ENCODE measurements at places on chromosomes 13 and 19.

DNA sequence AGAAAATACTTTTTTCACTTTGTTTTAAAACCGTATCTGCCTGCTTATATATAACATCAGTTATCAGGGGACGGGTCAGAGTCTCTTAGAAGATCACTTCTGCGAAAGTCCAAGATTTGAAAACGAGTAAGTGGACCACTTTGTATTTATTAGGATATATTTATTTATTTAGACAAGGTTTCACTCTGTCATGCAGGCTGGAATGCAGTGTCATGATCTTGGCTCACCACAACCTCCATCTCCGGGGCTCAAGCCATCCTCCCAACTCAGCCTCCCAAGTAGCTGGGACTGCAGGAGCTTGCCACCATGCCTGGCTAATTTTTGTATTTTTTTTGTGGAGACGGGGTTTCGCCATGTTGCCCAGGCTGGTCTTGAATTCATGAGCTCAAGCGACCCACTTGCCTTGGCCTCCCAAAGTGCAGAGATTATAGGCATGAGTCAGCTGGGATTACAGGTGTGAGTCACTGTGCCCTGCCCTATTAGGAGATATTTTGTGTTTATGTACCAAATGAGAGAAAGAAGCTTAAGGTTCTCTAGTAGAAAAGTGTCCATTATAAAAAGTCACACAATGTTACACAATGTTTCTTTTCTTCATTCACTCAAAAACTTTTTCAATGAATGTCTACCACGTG lies 39.5 kb downstream of the RASL11A start:
- no peak for DNase-seq

DNA sequence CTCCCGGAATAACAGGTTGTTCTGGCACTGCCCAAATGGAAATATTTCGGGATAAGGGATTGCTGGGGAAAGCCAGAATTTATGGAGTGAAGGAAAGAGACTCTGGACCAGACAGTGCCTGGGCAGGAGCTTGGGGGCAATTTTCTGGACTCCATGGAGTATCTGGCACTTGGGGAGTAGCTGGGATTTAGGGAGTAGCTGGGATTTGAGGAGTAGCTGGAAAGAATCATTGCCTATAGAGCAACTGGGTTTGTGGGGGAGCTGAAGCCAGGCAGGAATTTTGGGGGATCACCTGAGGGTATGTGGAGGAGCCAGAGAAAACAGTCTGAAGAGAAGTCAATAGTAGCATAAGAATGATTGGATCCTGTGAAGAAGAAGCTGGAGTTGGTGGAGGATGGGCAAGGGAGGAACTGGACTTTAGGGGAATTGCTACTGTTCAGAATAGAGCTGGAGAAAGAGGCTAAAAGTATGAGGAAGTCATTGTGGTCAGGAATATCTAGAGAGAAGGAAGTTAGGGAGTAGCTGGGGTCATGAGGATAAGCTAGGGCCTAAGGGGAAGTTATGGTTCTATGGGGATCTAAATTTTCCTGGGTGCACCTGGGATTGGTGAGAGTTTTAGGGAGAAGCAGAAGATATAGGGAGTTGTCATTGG lies 14.8 kb downstream of the FSD1 start:
- DNase-seq = no peak

GRCh38 chr19:50489461-50490011 lies 12.9 kb upstream of the GARIN5A start:
- no peak for DNase-seq

DNA sequence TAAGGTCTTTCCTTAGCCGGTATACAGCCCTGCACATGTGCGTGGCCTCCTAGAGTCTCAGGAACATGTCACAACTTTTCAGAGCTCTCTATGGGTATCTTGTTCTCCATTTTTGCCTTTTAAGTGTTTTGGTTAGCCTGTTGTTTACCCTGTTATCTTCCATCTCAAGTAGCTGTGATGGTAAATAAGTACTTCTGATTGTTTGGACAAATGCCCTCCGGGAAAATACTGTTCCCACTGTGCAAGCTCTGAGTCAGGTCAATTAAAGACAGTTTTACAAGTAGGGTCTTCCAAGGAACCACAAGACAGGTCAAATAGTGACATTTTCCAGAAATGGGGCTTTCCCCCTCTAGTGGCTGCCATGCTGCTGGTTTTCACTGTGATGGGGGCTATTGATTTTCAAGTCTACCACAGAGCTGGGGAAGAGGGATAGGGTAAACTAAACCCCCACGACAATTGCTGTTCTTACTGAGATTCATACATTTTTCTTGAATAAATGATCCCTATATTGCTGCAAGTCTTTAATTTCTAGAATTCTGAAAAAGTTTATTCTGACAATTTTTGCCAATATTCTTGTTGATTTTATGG lies 109.5 kb downstream of the TM9SF2 start:
- no peak for DNase-seq

GRCh38 chr19:17772172-17772571 lies 20.9 kb downstream of the FCHO1 start:
- no peak for DNase-seq

DNA sequence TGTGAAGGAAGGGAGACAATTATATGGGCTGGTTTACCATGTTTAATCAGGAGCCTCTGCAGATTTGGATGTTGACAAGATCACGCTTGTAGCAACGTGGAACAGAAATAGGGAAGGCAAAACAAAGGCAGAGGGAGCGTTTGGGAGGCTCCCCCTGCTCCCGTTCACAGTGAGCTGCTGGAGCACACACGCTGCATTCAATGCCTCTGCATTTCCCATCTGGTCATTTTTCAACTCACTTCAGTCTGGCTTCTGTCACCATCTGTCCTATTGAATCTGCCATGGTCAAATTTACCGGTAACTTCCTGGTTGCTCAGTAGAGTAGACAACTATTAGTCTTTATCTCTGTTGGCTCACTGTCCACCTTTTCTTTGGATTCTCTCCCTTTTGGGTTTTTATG lies 91.0 kb downstream of the NHLRC3 start:
- DNase-seq = no peak

DNA sequence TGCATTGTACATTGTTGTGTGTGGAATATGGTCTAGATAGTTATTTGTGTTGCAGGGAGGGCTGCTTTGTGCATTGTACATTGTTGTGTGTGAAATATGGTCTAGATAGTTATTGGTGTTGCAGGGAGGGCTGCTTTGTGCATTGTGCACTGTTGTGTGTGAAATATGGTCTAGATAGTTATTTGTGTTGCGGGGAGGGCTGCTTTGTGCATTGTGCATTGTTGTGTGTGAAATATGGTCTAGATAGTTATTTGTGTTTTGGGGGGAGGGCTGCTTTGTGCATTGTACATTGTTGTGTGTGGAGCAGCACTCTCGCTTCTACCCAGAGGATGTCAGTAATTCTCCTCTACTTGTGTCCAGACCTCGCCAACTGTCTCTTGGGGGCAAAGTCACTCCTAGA lies 36.3 kb upstream of the ZNF835 start:
- no peak for DNase-seq

- DNase-seq = no peak
Measured at GRCh38 chr13:41007744-41008128, 11.4 kb downstream of the ELF1 start.

DNA sequence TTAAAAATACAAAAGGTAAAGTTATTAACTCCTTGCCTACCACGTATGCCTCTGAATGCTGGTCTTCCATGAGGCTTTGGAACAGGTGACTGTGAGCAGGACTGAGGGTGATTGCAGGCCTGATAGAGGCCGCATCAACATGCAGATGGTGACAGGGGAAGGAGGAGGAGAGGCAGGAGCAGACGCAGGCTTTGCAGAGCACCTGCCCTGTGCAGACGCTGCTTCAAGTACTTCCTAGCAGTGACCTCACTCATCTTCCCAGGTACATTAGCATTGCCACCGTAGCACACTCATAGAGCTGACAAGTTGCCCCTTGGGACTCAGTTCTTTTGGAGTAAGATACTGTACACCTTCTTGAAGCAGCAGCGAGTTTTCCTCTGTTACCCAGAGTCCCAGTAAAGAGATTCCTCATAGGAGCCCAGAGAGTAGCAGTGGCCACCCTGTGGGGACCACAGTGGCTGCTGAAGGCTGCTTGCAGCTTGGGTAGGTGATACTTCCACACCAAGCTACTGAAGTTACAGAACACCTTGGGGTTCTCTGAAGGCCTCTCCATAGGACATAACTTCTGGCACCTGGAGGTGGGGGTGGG lies 56.0 kb downstream of the ZNF536 start:
- no peak for DNase-seq

GRCh38 chr13:92739306-92739818 lies 487.2 kb upstream of the GPC6 start:
- no peak for DNase-seq

GRCh38 chr19:44782729-44783128 lies 5.0 kb downstream of the CBLC start:
- DNase-seq = no peak

- no peak for DNase-seq
Measured at GRCh38 chr13:77387607-77388200, 60.8 kb upstream of the MYCBP2 start.

- DNase-seq = no peak
Measured at GRCh38 chr19:6750062-6750461, 10.6 kb downstream of the TRIP10 start.

DNA sequence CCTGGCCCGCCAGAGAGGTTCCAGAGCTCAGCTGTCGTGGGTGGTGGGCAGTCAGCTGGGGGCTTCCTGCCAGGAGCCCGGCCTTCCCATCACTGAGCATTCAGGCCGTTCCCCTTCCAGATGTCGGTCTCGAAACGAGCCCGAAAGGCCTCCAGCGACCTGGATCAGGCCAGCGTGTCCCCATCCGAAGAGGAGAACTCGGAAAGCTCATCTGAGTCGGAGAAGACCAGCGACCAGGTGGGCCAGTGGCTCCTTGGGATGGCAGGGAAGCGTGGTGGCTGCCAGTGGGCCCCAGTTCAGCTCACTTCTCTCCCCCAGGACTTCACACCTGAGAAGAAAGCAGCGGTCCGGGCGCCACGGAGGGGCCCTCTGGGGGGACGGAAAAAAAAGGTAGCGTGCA lies 19.3 kb downstream of the HDGFL2 start:
- no peak for DNase-seq

- no peak for DNase-seq
Measured at GRCh38 chr19:50658441-50659317, 9.4 kb downstream of the C19orf81 start.

- no peak for DNase-seq
Measured at GRCh38 chr13:24286624-24287023, 22.8 kb upstream of the C1QTNF9 start.

DNA sequence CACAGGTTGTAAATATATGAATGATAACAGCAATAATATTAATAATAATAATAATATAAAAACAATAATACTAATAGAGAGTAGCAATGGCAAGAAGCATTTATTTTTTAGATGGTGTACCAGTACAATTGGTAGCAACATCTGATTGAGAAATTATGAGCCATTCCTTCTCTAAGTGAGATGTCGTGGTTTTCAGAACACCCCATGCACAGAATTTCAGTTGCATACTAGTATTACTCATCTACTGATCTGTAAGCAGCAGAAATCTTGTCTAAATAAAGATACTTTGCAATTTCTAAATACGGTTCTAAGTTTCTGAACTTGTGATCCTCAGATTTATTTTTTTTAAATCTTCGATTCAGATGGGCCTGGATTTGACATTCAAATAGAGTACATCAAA lies 788.0 kb upstream of the ATXN8OS start:
- no peak for DNase-seq

DNA sequence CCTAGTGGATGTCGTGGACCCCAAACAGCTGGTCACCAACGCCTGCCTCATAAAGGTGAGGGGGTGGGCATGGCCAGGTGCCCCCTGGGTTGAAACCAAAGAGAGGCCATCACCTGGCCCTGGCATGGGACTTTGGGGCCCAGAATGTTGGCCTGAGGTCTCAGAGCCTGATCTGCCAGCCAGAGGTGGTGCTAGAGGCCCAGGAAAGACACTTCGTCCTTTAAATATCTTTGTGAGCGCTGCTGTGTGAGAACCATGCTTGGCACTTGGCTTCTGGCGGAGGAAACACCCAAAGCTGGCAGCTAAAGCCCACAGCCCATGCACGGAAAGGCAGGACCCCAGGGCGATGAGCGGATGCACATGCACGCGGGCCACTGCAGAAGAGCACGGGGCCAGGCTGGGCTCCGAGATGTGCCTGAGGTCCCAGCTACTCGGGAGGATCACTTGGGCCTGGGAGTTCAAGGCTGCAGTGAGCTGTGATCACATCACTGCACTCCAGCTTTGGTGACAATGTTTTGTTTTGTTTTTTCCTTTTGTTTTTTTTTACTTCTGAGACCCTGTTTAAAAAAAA lies 4.3 kb upstream of the ADM5 start:
- DNase-seq = no peak

DNA sequence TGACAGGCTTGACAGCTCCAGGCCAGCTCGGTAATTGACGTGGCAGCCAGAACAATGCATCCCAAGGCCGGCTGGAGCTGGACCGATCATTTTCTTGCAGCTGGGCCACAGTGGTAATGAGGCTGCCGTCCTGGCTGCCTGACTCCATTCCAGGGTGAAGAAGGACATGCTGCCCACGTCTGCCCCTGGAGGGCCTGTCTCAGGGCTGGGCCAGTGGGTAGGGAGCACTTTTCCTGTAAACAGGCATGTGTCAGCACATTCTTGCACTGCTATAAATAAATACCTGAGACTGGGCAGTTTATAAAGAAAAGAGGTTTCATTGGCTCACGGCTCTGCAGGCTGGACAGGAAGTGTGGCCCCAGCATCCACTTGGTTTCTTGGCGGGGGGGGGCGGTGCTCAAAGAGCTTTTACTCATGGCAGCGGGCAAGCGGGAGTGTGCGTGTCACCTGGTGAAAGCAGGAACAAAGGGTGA lies 38.1 kb upstream of the KCTD15 start:
- DNase-seq = no peak

GRCh38 chr13:107138486-107138885 lies 570.5 kb upstream of the ARGLU1 start:
- no peak for DNase-seq

DNA sequence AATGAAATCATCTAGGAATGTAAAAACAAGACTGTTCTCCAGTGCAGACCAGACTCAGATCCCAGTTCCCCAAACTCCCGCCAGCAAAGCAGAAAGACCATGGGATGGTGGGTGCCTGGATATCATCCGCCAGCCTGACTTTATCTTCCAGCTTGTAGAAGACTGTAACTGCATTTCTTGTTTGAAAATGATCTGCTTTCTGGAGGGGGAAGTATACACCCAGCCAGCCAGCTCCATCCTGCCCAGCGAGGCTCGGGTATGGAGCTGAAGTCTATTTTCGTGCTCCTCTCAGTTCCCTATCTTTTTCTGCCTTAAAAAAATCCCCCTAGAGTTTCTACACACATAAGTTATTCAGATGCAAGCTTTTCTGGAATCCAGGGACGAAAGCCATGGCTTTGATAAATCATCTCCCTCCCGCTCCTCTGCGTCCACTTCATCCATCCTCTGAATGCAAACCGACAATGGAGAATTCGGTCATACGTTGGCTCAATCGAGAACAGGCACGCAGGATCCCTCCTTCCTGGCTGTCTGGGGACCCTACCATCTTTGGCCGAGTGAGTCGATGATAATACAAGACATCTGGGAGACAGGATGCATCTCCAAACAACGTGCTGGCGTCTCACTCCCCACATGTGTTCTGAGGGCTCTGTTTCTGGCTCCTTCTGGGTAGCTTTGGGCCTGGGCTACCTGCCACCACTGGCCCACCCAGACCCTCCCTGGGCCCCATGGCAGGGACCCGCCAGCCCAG lies 31.2 kb downstream of the CEBPG start:
- no peak for DNase-seq

- no peak for DNase-seq
Measured at GRCh38 chr19:310141-310651, 19.0 kb upstream of the PLPP2 start.
